DMS79 treated with DMSO at 0.1 percent for 48 hours (cell line): ENCODE measurements at places on chromosomes 5 and 9.
A peak's percentile ranks its signal among the peaks of the same experiment; 100 is the strongest.

DNA sequence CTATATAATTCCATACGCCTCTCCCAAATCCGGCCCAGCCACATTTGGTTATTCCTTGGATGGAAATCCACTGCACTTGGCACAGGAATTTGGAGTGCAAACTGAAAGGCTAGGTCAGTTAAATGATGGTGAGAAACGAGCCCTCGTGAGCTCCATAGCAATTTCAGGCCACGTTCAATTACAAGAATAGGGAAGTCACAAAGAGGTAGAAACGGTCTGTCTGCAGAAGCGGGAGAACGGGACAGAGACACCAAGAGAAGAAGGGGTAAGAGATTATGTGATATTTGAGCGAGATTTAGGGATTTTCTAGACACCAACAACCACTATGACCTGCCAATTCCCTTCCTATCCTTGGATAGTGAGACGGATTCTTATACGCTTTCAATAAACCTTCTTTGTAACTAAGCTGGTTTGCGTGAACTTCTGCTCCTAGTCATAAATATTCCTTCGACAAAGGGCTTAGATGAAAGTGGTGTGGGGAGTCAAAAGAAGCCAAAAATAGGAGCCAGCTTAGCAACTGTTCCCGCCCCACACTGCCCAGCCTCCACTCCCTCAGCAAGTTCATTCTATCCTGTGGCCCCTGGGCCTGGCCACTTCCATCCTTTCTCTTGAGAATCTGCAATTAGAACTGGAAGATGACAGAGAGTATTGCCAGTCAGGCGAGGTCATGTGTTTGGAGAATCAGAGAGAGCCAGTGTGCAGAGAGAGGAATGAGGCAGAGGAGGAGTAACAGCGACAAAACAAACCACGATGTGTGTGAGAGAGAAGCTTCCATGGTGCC, 118.4 kb downstream of the ZNF608 start:
- DNase-seq, result no peak

DNA sequence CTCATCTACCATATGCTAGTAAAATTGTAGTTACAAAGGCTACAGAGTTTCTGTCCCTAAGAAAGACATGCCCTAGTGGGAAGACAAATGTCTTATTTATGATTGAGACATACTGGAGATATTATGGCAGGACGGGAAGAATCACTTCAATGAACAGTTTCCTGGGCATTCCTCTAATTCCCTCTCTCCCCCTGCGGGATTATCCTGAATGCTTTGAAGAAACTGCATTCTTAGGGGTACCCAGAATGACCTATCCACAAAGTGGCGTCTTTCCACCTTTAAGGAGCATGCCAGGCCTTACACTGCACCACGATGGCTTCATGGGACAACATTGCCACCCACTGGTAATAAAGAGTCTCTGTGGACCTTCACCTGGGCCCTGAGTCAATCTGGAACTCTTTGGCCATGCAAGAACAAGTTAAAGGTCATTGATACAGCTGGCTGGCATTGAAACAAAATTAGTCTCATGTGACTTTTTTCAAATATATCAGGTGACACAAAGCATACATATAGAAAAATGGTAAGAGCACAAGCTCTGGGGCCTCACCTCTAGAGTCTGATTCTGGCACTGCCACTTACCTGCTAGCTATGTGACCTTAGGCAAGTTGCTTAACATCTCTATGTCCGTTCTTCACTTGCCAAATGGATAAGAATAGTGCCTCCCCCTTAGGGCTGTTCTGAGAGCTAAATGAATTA, 32.0 kb downstream of the ANKRD55 start:
- peak; percentile 3 for DNase-seq

GRCh38 chr9:16417161-16417560, 453.3 kb downstream of the BNC2 start:
- DNase-seq, result no peak

DNA sequence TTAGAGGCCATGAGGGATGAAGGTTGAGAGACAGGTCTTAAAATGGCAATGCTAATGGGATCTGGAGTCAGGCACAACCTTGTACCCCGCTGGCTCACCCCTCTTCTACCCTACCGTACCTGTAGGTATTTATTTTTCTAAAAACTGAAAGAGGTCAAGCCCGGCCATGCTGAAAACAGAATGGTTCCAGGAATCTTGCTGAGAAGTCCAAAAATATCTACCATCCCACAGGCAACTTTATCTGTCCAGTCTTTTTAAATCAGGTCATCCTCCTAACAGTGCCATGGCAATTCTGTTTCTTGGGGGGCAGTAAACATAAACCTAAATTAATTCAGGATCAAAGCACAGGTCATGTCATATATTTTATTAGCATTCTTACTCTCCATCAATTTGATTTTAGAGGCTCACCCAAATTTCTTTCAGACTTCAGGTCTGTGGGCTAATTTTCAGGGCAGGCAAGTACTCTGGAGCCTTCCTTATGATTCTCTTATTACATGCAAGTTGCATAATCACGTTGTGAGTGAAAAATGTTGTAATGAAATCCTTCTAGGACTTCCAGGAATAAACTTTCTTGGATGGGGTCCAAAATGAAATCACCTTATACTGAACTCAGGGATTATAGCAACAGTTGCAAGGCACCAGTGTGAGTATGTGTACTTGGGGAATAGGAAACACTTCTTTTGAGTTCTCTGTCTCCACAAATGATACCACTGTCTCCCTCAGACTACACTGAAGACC, 102.7 kb upstream of the NREP start:
- no peak for DNase-seq

DNA sequence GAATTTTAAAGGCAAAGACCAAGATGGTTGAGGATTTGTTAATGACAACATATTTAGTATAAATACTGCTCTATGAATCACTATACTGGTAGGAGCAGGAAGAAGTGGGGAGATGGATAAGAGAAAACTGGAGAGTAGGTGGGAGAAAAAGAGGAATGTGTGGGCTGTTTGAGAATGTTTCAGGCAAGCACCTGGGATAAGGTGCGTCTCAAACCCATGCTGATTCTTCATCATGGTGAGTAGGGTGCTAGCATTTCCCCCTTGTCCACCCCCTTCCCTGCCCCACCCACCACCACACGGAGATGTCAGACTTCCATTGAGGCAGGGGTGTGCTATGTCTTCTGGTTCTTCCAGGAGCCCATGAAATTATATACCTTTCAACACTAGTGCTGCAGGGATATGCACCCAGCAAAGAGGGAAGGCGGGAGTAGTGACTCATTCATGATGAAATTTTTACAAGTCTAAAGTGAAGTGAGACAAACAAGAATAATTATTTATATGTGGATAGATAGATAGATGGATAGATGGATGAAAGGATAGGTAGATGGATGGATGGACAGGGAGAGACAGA, 54.3 kb downstream of the MTX3 start:
- no peak for DNase-seq

DNA sequence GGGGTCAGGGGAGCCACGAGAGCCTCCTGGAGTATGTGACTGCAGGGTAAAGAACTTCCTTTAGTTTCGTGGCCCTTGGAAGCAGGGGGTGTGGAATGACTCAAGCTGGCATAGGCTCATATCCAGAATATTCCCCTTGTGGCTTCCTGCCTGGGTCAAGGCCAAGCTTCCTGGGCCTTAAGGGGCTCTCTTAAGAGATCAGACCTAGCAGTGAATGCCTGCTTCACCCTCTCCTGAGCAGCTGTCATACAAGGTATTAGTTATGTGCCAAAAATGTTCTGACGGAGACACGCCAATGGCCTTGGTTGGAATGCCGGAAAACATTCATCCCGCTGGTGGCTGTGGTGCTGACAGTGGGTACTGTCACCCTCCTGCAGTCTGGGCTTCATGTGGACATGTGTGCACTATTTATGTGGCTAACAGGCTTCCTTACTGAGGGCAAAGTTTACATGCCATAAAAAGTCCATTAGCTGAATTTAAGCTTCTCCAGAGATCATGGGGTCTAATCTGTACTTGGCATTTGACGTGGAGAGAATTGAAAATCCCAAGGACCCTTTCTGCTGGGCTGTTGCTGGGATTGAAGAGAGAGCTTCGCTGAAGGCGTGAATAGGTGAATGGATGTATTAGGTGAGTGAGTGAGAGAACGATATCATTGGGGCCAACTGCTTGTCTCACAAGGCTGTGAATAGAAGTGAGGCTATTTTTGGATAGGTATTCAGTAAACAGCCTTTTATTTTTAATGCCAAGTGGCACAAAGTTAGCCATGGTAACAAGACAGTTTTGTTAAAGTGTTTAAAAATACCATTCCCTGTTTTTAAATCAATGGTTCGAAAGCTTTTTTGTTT, 156.8 kb downstream of the MACROH2A1 start:
- DNase-seq, result peak; percentile 50

GRCh38 chr5:125883223-125883622, 540.0 kb upstream of the GRAMD2B start:
- DNase-seq, result no peak

GRCh38 chr5:33649549-33650482, 209.1 kb downstream of the TARS1 start:
- DNase-seq, result no peak

- no peak for DNase-seq
These were observed 99.3 kb downstream of the ACTBL2 start for GRCh38 chr5:57383093-57383861.

GRCh38 chr5:86979811-86980411, 287.8 kb upstream of the RASA1 start:
- no peak for DNase-seq

- no peak for DNase-seq
These were observed 4.1 kb downstream of the ERCC6L2 start for GRCh38 chr9:95879591-95879990.

DNA sequence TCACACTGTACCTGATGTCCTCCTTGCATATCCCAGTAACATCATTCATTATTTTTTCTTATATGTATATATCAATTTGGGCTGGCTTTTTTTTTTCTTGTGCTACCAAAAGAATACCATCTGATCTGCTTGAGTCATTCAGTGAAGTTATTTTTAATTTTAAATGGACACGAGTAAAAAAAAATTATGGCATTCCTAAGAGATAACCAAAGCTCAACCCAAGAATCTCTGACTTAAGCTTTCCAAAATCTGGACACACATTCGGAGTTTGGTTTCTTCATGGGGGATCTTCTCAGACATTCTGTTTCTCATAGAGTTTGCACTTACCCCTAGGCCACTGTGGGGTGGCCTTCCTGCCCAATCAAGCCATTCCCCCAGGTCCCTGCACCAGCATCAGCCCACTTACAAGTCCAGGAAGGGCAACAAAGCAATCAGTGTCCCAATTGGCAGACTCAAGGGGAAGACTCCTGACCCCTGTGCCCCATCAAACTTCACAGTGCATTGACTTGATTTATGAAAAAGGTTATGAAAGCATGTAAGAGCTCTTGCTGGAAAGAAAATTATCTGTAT, 49.2 kb upstream of the SPDL1 start:
- DNase-seq, result no peak

- no peak for DNase-seq
These were observed 456.0 kb downstream of the RAB3C start for GRCh38 chr5:59038798-59039295.

DNA sequence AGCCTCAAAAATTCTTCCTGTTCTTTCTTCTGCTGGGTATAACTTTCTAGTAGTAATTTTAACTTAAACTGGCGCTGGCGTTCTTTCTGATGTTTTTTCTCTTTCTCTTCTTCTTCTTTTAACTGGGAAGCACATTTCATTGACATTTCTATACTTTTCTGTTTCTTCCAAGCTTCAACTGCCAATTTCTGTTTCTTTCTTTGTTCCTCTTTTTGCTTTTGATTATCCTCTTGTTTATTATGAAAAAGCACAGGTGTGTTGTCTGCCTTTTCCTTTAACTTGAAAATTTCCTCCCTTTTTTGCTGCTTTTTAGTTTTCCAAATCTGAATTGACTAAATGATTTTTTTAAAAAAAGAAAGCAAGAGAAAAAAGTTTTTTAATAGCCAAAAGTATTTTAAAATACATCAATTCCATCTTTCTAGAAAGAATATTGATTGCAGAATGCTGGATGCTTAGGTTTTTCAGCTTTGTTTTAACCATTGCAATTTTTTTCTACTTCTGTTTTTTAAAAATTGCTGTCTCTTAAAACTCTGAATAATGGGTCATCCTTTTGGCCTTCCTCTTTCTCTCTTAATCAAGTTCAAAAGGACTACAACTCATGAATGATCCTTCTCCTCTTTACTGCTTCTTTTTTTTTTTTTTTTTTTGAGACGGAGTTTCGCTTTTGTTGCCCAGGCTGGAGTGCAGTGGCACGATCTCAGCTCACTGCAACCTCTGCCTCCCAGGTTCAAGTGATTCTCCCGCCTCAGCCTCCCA, 8.8 kb upstream of the PGGT1B start:
- DNase-seq, result no peak

DNA sequence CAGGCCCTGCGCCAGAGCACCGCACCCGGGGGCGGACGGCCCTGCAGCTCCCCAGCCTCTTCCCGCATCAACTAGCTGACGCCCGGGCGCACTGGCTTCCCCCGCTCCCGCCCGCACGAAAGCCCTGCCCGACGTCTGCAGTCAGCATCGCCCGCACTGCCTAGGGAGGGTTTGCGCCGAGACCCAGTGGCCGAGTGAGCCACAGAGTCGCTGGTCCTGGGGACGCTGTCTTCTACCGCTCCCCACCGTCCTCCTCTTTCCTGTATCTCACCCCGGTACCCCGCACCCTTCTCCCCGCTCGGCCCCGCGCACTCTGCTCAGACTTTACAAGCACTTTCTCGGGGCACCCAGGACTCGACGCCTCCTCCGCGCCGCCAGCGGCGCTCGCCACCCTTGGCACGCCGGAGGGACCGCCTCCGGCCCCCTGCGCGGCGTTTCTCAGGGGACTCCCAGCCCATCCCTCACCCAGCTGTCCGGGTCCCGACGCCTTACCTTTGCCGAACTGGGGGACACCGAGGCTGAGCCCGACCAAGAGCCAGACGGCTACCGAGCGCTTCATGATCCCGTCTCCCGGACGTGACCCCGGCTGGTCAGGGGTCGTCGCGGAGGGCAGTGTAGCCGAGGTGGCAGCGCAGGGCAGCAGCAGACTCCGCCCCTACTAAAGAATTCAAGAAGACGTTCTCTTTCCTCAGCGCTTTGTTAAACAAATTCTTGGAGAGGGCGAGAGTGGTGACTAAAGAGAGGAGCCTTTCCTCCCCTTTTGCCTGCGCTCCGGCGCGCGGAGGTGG, 670 bp downstream of the EDIL3 start:
- DNase-seq, result no peak

DNA sequence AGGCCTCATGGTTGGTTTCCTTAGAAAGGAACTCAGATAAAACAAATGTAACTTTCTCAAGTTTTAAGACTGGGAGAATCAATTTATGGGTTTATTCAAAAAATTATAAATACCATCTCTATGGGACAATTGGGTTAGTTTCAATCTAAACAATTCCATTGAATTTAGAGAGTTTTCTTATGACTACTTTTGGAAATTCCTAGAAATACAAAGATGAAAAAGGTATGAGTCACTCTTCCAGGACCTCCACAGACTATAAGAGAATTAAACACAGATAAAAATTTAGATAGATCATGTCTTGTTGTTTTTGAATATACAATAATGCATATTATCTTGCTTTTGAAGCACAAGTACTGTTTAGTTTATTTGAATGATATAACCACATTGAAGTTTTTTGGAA, 188.7 kb downstream of the CHSY3 start:
- no peak for DNase-seq

DNA sequence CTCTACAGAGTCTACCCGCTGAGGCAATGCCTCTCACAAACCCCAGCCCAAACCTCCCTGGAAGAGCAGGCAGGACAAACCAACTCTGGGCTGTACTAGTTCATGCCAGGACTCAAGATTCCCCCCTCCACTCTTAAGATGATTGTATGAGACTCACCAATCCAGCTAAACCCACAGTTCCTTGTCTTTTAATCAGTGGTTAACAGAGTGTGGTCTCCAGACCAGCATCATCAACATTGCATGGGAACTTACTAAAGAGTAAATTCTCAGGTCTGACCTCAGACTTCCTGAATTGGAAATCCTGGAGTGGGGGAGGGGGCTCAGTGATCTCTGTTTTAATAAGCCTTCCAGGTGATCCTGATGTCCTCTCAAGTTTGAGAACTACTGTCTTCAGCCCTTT, 240.9 kb downstream of the GAS1 start:
- no peak for DNase-seq

- no peak for DNase-seq
These were observed 31.1 kb upstream of the PPP3R2 start for GRCh38 chr9:101625876-101626275.
